Left ventricle myocardium superior (tissue), 1 donor: ENCODE measurements at places on chromosomes 3 and 15. TPM values are rescaled to one million over a fixed set of nuclear protein-coding genes. Genes with fewer than 3 reads are reported as not detected.

GRCh38 chr15:45780352-45780751, 145.5 kb downstream of the SQOR start:
- no peak for DNase-seq

GRCh38 chr3:161602475-161602874, 105.9 kb downstream of the OTOL1 start:
- no peak for DNase-seq

DNA sequence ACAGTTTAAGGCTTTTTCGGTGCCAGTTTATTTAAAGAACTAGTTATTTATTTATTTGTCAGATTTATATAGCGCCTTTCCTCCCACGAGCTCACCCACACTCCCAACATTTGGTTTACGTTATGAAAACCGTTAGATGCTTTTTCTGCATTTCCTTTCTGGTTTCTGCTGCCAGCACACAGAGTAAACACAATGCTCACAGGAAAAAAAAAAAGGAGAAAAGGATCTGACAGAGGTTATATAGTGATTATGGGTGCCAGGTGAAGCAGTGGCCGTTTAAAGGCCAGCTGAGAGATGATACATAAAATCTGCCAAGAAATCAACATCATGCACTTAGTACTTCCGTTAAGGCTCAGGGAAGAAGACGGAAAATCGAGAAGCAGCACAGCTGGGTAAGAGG, 37.9 kb downstream of the ETV5 start:
- DNase-seq = no peak

GRCh38 chr3:179801263-179801662, 148.4 kb downstream of the USP13 start:
- no peak for DNase-seq

DNA sequence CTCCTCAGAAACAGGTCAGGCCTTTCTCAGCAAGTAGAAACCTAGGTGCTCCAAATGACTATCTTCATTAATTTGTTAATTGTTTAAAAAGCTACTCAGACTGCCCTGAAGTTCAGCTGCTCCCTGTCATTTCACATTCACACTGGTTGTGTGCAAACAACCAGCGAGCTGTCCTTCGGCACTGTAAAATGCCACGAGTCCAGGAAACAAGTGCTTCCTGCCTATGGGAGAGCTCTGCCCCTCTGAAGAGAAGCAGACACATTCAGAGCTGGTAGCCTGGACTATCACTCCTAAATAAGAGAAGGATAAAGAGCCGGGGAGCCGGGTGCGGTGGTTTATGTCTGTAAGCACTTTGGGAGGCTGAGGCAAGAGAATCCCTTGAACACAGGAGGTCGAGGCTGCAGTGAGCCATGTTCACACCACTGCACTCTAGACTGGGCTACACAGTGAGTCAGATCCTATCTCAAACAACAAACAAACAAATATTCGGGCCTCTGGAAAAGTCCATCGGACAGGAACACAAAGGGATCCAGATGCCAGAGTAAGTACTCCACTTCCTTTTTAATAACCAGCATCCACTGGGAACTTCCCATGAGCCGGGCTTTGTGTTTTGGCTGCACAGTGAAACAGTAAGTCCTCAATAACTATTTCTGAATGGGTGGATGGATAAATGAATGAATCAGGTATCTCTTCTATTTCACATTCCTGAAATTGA, 114.4 kb upstream of the WNT5A start:
- DNase-seq = no peak

GRCh38 chr3:116444115-116444747, 1.1 kb downstream of the LSAMP start:
- no peak for DNase-seq

GRCh38 chr15:41483115-41483514, 10.6 kb upstream of the ITPKA start:
- no peak for DNase-seq

DNA sequence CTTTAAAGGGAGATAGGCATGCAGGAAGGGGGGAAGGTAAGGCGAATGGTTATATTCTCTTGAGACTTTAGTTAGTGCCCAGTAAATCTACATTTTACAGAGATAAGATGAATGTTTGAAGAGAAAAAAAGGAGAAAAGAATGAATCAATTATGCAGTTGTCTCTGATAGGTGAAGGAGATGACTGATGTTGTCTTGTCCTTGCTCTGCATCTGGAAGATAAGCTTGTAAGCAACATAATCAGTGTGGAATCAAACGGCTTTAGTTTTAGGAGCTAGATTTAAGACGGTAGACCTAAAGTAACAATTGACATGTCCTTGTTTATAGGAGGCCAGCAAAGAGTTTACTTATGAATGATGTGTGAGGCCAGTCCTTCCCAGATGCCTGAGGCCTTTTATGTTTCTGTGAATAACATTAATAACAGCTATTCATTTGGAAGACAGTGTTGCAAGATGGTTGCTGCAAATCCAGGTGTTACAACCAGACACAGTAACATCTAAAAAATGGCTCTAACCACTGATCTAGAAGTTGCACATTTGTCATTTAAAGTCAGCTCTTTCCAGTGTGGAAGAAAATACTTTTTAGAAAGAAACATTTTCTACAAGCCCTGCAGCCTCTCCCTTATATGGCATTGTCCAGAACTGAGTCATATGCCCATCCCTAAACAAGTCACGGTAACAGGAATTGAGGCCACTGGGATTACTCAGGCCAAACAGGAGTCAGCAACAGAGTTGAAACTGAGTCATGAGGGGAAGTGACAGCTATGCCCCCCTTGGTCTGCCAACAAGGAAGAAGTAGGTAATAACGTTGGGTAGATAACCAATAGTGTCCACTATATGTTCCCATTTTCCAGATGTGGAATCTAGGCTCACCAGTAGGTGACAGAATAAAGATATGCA, 77.5 kb upstream of the FBN1 start:
- DNase-seq = no peak

DNA sequence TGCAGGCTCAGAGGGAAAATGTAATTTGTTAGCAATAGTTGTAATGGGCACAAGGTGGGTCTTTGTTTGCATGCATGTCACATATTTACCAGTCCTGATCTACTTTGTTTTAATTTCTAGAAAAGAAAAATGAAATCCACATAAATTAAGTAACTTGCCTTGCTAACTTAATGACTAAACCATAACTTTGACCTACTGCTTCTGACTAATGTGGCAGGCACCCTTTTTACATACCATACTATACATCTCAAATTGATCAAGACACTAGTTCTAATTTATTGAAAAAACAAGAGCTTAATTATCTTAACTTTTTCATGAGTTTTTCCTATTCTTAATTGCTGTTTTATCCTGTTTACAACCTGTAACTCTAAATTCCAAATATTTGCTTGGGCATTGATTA, 93.2 kb downstream of the ATP11B start:
- no peak for DNase-seq

DNA sequence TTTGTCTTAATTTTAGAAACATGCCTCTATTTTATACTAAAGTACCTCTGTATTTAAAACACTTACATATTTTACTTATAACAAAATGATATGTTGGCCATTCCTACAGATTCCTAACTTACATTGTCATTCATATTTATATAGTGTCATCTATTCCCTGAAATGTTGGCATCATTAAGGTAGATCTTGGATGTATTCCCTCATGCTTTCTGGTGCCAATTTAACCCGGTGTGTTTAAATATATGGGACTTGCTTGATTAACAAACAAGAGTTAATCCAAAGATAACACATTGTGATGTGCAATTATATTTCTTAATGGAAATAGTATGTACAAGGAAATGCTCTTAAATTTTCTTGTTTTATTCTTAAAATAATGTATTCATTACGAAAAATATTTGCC, 352.3 kb downstream of the NAALADL2 start:
- no peak for DNase-seq

DNA sequence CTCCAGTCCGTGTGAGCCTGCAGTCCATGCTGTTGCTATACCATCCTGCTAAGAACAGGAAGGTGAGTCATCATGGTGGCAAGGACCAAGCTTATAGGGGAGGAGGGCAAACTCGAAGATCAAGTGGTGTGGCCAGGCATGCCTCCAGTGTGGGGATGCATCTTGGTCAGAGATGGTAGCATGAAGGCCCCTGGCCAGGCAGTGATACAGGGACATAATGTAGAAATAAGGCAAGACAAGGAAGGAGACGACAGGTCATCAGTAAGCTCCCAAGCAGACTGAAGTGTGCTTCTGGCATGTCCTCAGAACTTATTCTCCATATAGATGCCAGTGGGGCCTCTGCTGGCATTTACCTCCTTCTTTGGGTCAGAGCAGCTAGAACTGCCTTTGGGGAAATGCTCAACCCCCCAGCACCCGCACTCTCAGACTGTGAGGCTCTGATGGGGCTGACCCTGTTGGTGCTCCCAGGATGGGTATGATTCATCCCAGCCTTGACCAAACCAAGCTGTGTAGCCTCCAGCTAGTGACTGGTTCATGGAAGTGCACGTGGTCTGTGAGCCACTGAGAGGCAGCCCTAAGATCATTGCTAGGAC, 52.5 kb upstream of the ATP2B2 start:
- no peak for DNase-seq

- no peak for DNase-seq
These were observed 704.8 kb upstream of the CBLB start for GRCh38 chr3:106573605-106574004.

GRCh38 chr3:67028001-67028784, 30.1 kb downstream of the KBTBD8 start:
- no peak for DNase-seq

- DNase-seq = no peak
These were observed 95.8 kb upstream of the TGFBR2 start for GRCh38 chr3:30510596-30510995.

DNA sequence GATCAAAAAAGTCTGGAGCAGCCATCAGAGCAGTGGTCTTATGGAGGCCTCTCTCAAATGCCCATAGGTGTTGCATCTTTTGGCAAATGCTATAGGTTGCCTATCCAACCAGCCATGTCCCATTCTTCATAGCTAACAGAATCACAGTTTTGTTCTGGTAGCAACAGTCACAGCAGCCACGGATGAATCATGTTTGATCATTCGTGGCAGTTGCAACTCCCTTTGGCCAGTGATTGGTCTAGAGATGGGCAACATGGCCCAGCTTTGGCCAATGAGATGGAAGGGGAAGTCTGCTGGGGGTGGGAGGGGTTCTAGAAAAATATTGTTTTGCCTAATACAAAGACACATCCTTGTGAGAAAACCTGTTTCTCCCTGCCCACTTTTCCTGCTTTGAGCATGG, 50.3 kb upstream of the PPP2R3A start:
- DNase-seq = no peak

GRCh38 chr15:60374628-60375081, 23.1 kb downstream of the ANXA2 start:
- peak; percentile 50 for DNase-seq

GRCh38 chr3:117427081-117427480, 717.5 kb downstream of the TUSC7 start:
- DNase-seq = no peak

DNA sequence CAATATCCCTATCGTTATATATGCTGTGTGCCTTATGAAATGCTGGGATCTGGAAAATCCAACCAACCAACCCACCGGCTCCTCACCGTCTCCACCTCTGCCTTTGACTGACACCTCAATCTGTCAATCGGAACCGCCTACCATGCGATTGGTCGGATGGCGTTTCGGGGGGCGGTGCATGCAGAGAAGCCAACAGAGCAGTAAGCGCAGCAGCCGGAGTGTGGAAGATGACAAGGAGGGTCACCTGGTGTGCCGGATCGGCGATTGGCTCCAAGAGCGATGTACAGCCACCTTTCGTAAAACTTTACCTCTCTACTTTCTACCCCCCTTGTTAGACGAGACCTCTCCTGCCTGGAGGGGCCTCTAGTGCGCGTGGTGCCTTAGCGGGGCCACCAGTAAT, 6.3 kb downstream of the CLK3 start:
- no peak for DNase-seq

DNA sequence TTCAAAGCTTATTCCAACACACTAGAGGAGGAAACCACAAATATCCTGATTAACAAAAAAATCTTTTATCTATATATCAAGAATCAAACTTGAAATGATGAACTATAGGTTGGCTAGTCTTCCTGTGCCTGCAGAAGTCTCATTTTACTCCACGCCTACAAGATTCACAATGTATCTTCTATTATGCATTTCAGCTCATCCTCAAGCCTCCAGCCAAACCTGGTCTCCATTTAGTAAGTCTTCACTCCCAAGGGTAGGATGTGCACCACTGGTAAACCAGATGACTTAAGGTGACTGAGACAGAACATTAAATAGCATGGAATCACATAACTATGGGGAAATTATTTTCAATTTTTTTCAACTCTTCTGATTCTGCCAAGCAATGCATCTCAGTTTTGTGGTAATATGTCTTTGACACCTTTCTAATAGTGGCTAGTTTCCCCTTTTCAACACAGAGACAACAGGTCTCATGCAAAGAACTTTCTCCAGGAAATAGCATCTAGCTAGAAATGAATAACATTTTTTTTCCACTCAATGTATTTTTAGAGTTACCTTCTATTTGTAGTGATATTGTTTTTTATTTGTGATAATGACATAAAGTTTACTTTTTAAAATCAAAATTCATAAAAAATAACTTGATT, 166.9 kb downstream of the TNIK start:
- DNase-seq = no peak

GRCh38 chr3:3305084-3305483, 125.6 kb upstream of the CRBN start:
- DNase-seq = no peak

DNA sequence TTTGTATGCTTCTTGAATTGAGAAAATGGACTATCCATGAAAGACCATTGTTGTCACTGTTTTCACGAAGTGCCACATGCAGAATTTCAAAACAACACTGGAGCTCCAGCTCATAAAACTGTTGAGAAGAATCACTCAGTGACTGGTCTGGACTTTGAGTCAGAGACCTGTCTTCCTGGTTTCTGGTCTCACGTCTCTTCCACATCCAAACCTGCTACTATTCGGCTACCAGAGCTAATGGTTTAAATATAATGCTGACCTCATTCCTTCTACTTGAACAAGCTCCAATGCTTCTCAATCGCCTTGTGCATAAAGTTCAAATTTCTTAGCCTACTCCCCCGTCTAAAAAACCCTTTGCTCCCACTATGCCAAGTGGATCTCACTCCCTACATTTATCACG, 227.9 kb upstream of the NR2F2 start:
- DNase-seq = no peak

- no peak for DNase-seq
These were observed 16.2 kb downstream of the SYNPR start for GRCh38 chr3:63294332-63294731.

Gene KLHL40
- total RNA-seq = 0.12 TPM

Gene TMEM42
- total RNA-seq = 10.0 TPM

Gene CHL1
- 19.0 TPM for total RNA-seq

Gene RGMA
- total RNA-seq = 27.0 TPM

Gene PRSS50
- 0.10 TPM for total RNA-seq

Gene FETUB
- total RNA-seq = not detected

Gene HIGD2B
- total RNA-seq = not detected

Gene CORO2B
- 5.9 TPM for total RNA-seq

Gene GLDN
- total RNA-seq = 10.8 TPM

Gene LRRIQ4
- total RNA-seq = not detected

Gene PLA2G4E
- total RNA-seq = not detected

Gene RFX7
- 7.2 TPM for total RNA-seq

Gene TTC21A
- total RNA-seq = 1.1 TPM

Gene NLGN1
- total RNA-seq = 10.5 TPM

Gene TM6SF1
- total RNA-seq = 6.5 TPM

Gene C2CD4A
- total RNA-seq = not detected

Gene SYNPR
- not detected for total RNA-seq

Gene NR2E3
- not detected for total RNA-seq
